GM03348 (cell line): ENCODE measurements at places on chromosomes 2 and 18.

GRCh38 chr18:54957296-54957832 lies 1.9 kb downstream of the CCDC68 start:
- DNase-seq: no peak

GRCh38 chr2:235986361-235986760 lies 181.8 kb downstream of the GBX2 start:
- no peak for DNase-seq

- DNase-seq: no peak
Observed at GRCh38 chr2:28444956-28445355, 50.9 kb upstream of the PLB1 start.

DNA sequence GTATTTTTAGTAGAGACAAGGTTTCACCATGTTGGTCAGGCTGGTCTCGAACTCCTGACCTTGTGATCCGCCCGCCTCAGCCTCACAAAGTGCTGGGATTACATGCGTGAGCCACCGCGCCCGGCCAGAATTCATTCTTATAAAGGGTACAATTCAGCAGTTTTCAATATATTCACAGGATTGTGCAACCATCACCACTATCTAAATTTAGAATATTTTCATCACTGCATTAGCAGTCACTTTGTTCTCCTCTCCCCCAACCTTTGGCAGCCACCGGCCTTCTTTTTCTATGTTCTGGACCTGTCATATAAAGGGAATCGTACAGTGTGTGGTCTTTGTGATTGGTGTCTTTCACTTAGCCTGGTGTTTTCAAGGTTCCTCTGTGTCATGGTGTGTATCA lies 40.7 kb downstream of the TCF7L1 start:
- peak; percentile 42 for DNase-seq

- no peak for DNase-seq
Observed at GRCh38 chr2:75088791-75089190, 110.5 kb downstream of the TACR1 start.

DNA sequence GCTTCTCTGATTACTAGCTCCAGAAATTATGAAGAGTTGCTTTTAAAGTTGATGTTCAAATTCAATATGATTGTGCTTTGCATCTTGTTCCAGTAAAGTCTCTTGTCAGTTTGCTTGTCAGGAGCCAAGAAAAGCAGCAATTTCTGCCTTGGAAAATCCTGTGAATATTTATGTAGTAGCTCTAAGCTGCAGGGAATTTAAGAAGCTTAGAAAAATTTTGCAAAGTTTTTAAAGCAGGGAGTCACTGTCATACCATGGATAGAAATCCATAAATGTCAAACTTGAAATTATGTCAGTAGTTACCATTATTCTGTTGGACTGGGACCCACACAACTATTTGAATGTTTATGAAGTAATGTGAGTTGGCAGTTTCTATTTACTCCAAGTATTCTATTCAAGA lies 169.3 kb downstream of the TMEM200C start:
- no peak for DNase-seq
